Stimulated activated CD4-positive, alpha-beta T cell treated with anti-CD3 and anti-CD28 coated beads, TNF-alpha, amount 100 ng/mL, for 48 hours (primary cell): ENCODE measurements at places on chromosomes 12 and 14.
A peak's percentile ranks its signal among the peaks of the same experiment; 100 is the strongest.

GRCh38 chr12:109462868-109463692 lies 14.0 kb downstream of the KCTD10 start:
- no peak for DNase-seq

- no peak for DNase-seq
These were observed 86.3 kb upstream of the NID2 start for GRCh38 chr14:52154992-52155650.

GRCh38 chr14:80316441-80316840 lies 105.1 kb upstream of the DIO2 start:
- DNase-seq: no peak

GRCh38 chr14:104264495-104265265 lies 126.3 kb downstream of the KIF26A start:
- no peak for DNase-seq

DNA sequence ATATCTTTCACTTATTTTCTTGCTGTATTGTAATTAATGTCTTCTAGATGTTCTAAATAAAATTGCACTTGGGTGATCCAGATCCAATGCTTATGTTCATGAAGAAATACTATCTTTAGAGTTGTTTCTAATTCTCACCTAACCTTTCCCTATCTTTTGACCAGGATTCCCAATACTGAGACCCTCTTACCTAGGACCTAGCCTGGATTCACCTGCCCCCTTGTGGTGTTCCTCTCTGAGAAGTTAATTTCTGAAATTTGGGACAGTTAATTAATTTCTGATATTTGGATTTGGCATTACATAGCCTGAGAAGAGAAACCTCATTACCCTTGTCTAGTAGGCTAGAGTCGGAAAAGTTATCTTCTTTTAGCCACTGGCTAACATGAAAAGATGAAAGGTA lies 29.5 kb downstream of the FOXA1 start:
- DNase-seq: no peak

GRCh38 chr14:103100281-103101121 lies 6.0 kb downstream of the EXOC3L4 start:
- DNase-seq: no peak

DNA sequence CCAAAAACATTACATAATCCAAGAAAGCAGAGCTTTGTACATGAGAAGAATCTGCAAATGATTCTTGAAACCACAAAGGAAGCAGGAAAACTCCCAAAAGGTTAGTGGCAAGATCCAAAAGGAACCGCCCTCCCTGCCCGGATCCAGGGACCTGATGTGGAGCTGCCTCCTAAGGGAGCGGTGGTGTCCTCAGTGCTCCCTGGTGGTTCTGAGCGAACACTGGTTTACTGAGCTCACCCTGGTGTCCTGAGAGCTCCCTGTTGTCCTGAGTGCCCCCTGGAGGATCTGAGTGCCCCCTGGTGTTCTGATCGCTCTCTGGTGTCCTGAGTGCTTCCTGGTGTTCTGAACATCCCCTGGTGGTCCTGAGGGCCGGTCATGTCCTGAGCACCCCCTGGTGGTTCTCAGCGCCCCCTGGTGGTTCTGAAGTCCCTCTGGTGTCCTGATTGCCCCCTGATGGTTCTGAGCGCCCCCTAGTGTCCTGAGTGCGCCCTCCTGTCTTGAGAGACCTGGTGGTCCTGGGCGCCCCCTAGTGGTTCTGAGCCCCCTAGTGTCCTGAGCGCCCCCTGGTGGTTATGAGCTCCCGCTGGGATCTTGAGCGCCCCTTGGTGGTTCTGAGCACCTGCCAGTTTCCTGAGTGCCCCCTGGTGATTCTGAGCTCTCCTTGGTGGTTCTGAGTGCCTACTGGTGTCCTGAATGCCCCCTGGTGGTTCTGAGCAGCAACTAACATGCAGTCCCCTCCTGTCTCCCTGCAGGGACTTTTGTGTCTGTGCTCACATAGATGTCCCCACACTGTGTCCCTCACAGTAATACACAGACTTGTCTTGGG lies 891.1 kb downstream of the TMEM121 start:
- DNase-seq: peak; percentile 100

DNA sequence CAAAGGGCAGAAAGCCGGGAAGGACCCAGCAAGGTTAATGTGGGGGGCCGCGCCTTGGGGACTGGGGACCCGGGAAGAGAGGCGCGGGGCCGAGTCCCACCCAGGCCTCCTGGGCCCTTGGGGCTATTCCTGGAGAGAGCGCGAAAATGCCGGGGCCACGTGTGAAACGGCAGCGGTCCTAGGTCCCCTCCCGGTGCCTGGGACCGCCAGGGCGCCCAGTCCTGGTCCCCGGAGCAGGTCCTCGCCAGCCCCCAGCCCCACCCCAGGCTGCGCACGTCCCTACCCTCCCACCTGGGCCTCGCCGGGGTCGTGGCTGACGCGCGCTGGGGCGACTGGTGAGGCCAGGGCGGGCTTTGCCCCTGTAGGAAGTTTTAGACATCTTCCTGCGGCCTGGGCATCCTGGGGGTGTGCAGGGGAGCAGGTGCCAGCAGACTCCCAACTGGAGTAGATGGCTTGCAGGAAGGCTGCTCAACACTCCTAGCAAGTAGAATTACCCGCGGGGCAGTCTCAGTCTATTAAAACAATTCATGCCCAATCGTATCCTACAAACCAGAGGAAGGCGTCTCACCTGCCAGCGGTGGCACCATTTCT lies 708 bp downstream of the FAR2 start:
- DNase-seq: peak; percentile 33

GRCh38 chr14:104794631-104794992 lies 936 bp downstream of the AKT1 start:
- DNase-seq: no peak

GRCh38 chr14:99807413-99808153 lies 14.4 kb downstream of the EML1 start:
- no peak for DNase-seq

DNA sequence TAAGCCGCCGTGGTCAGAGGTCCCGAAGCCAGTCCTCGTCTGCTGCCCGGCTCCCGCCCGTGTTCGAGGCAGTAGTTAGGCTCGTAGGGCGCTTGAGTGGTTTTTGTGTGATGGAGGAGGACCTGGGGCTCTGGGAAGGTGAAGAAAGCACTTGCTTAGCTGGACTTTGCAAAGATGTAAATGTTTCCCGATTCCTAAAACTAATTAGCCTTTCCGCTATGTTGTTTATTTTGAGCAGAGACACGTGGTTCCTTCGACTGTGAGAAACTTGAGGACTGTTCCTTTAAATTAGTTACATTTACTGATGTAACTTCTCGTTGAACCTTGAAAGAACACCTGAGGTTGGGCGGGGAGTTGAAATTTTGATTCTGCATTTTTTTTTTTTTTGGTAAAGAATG lies 33.9 kb downstream of the MIA2 start:
- DNase-seq: no peak

- DNase-seq: no peak
These were observed at the start of gene DAO for GRCh38 chr12:108879615-108880254. DAO (plus strand) TSS chr12:108880092; CDS start chr12:108885007, 4,915 bp downstream.

DNA sequence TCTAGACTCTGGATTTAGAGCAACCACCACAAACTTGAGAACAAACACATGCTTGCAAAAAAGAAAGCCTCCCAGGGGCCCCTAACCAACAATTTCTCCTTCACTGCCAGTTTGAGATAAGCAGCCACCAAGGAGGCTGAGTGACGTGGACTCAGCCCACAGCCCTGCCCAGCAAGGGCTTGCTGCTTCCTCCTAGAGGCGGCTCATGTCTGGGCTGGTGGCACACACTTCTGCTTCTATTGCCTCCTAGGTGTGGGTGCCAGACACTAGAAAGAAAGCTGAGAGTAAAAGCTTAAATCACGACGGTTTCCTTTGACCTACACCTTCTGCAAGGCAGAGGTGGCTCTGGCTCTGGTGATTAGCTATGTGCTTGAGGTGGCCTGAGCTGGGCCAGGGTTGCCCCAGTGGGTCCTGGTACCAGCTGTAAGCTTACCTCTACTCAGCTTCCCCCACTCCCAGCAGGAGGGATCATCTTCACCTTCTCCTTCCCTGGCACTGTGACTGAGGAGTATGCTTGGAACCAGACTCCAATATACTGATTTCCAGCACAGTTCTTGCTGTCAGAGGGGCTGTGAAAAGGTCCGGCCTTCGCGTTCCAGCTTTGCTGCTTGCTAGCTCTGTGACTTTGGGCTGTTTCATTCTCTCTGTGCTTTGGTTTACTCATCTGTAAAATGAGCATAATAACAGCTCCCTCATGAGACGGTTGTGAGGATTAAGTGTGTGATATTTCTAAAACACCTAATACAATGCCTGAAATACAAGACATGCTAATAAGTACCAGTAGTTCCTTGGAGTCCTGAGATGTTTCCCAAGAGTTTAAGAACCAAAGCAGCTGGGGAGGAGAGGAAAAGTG lies 89.7 kb upstream of the PARP11 start:
- DNase-seq: no peak

DNA sequence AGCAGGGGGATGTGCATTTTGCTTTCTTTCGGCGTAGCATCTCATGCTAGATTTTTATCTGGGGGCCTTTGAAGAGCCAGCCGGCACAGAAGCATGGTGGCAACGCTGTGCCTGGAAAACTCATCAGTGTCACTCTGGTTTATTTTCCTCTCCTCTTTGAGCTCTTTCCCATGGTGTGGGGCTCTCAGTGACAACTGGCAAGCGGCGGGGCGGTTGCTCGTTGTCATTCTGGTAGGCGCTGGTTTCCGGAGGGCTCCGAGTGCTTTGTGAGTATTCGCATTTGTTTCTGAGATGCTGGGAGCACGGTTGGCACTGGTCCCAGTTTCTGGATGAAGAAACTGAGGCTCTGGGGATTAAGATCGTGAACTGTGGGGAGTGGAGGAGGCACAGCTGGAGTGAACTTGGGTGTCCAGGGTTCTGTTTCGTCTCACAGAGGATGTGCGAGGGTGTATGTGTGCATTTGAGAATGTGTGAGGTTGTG lies 23.3 kb downstream of the TPCN1 start:
- DNase-seq: no peak

GRCh38 chr12:68478516-68479260 lies 132.0 kb upstream of the RAP1B start:
- no peak for DNase-seq

DNA sequence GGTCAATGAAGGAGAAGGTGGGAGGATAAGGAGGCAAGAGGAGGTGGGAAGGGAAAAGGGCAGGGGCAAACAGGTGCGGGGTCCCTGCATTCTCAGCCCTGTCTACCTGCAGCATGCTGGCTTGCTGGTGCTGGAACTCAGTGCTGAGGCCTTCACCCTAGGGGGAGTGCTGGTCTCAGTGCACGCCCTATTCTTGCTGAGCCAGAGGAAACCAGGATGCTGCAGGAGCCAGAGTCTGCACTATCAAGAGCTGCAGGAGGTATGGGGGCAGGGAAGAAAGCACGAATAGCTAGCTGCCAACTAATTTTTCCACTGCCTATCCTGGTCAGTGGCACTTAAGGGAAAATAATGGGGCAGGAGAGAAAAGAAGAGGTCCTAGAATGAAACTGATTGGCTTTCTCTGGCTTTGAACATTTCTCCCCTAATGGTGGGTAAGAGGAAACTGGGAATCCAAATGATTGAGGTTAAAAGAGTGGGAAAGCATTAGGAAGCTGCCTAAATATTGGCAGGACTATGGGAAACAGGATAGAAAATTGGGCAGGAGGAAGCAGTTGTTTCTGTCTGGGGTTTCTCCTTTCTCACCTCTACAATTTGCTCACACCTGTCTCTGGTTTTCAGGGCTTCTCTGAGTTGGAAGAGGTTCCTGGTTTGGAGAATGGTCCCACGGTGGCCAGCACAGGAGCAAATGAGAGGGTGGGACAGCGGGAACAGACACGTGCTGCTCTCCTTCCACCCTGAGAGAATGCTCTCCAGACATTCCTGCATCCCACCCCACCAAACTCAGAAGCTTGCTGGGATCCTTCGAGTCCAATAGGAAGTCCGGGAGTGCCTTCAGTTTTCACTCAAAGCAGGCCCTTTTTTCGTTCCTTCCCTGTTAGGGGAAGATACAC lies 1.9 kb downstream of the TMEM253 start:
- no peak for DNase-seq

GRCh38 chr14:97117693-97118092 lies 320.5 kb downstream of the VRK1 start:
- no peak for DNase-seq

- no peak for DNase-seq
These were observed 329.9 kb downstream of the BMP4 start for GRCh38 chr14:53626761-53627160.

GRCh38 chr12:45076417-45077026 lies 25.6 kb upstream of the DBX2 start:
- no peak for DNase-seq

DNA sequence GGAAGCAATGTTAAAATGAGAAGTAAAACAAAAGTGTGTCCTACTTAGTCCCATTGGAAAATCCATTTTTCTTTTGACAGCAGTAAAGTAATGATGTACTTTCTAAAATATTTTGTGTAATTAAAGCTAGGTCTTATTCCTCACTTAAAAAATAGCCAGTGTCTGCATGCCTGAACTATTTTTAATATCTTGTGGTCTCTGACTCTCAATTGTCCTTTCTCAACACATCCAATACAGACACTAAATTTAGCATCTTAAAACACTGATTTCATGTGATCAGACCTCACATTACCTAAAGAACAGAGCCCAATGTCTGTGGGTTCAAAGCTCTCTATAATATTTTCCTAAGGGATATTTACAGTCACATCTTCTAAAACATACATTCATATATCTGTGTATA lies 108.0 kb downstream of the DERA start:
- no peak for DNase-seq

GRCh38 chr12:24780697-24781368 lies 168.1 kb downstream of the BCAT1 start:
- DNase-seq: no peak

DNA sequence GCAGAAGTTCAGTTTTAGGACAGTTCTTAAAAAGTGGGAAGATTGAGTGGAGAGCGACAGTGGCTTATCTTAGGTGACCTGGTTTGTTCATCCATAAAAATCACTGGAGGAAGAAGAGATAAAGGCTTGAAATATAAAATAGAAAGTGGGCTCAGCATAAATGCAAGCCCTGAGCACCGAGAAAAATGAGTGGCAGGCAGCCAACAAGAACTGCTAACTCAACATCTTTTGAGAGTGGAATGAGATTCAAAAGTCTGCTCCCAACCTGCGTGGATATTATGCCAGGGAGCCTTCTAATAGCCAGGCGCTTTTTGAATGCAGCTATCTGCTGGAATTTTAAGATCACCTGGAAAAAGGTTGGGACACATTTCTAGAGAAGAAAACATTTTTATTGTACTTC lies 666.5 kb downstream of the FLRT2 start:
- no peak for DNase-seq

- no peak for DNase-seq
These were observed 184.7 kb downstream of the TMEM117 start for GRCh38 chr12:44020555-44020954.

DNA sequence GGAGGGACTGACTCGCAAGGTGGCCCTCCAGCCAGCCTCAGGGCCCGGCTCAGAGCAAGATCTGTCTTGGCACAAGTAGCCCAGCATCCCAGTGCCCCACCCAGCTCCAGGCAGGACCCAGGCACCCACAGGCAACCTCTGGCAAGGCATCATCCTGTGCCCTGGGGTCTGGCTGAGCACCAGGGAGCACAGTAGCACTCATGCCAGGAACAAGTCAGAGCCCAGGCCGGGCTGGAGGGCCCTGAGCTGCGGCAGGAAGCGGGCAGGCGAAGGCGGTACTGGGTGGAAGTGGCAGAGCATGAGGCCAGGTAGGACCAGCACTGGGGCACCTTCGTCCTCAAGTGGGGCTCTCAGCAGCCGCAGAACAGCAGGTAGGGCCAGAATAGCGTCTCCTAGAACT lies 5.2 kb upstream of the DIO3 start:
- no peak for DNase-seq
